Glomerular endothelial cell (primary cell): ENCODE measurements at places on chromosomes 6 and 20. TPM values are rescaled to one million over a fixed set of nuclear protein-coding genes. Genes with fewer than 3 reads are reported as not detected.

- DNase-seq, result no peak
Observed at GRCh38 chr6:142307963-142308748, 6.3 kb downstream of the ADGRG6 start.

DNA sequence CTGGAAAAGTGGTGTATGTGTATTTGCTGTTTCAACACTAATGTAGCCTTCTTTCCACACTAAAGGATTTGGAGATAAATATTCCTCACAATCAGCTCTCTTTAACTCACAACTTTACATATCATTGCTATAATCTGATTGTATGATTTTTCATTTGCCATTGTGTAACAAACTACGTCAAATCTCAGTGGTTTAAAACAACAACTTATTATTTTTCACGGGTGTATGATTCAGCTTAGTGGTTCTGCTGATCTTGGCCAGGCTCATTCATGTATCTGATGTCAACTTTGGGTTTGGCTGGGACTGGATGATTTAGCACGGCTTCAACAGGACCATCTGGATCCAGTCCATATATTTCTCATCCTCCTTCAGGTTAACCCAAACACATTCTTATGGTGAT is 55.4 kb upstream of the TMX4 start:
- no peak for DNase-seq

DNA sequence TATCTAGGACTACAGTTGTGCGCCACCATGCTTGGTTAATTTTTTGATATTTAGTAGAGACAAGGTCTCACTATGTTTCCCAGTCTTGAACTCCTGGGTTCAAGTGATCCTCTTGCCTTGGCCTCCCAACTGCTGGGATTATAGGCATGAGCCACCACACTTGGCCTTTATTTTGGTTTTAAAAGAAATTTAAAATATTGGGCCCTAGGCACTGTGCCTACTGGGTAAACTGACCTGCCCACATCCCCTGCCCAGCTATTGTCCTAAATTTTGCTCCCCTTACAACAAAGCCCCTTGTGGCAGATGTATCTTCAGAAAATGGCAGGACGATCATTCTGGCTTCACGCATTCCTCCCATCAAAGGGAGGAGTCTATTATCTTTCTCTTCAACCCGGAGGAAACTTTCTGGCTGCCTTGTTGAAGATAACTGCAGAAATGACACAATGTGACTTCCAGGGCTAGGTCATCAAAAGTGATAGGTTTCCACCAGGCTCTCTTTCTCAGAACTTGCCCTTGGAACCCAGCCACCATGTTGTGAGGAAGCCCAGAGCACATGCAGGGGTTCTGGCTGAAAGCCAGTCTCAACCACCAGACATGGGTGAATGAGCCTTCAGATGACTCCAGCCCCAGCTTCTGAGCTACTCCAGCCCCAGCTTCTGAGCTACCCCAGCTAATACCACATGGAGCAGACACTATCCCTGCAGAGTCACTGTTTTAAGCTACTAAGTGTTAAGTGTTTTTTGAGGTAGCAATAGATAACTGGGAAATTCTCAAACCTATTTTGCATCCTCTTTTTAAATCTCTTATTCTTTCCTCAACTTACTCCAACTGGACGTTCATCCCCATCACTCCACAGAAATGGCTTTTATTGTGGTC is 4.6 kb upstream of the GUCA1B start:
- DNase-seq, result no peak

- no peak for DNase-seq
Observed at GRCh38 chr20:1526896-1527295, 30.6 kb downstream of the SIRPD start.

- DNase-seq, result no peak
Observed at GRCh38 chr6:36139431-36139830, 9.1 kb downstream of the MAPK13 start.

DNA sequence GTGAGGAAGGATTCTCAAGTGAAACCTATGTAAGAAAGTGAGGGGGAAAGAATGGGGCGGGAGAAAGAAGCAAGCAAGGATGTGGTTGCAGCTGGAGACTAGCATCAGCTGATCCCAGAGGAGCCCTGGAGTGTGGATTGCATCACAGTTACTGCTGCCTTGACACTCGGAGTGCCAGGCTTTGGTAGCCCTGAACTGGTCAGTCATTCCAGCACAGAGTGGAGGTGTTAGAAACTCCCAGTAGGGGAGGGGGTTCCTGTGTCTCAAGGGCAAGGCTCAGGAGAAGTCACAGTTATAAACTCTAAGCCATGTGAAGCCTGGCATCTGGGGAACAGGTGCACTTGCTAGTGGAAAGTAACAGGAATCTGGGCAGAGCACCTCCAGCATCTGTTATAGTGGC is 23.5 kb downstream of the SNAP25 start:
- DNase-seq, result no peak

- DNase-seq, result peak; percentile 65
Observed at GRCh38 chr6:125839471-125839870, 48.7 kb downstream of the NCOA7 start.

DNA sequence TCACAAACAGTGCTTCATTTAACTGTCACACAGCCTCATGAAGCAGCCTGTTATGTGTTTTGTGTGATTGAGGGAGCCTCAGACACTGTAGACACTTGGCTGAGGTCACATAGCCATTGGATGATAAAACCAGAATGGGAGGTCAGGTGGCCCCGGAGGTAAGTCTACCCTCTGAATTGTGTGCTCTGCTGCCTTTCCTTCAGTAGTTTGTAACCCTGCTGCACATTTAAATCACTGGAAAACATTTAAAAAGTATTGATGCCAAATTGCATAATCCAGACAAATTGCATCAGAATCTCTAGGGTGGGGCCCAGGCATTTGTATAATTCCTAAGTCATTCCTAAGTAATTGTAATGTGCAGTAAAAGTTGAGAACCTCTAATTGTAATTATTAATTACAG is 85.2 kb upstream of the ECI2 start:
- DNase-seq, result no peak

- DNase-seq, result no peak
Observed at GRCh38 chr6:2852921-2853322, 11.3 kb upstream of the SERPINB1 start.

- no peak for DNase-seq
Observed at GRCh38 chr6:162488444-162488843, 239.1 kb downstream of the PRKN start.

DNA sequence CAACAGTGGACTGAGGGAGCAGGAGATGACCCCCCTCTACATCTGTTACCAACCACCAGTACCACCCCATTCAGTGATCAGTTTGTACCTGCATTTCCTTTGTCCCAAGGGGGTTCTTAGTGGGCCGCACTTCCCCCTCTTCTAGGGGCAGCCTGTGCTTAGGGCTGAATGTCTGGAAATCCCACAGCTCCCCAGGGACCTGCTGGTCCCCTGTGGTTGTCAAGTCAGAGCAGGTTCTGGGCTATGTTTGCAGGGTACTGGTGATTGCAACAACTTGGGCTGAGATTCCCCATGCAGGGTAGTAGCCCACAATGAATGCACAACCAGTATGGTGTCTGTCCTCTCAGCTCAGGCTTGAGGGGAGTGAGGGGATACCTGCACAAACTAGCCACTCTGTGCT is 39.7 kb upstream of the COL10A1 start:
- no peak for DNase-seq

DNA sequence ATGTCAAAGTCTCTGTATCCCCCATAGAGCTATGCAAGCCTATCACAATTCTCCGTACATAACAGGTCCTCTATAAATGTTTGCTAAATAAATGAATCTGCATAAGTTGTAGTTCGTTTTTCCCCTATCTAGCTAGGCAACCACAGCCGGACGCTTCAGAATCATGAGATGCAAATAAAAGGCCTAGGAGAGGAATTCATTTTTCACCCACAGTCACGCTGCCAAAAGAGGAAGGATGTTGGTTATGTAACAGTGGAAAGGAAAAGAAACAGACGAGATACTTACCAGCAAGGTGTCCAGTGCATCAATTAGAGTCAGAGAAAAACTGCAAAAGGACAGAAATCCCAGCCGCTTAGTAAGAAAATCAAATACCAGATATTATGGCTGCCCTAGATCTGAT is 2.4 kb downstream of the EDEM2 start:
- DNase-seq, result no peak

DNA sequence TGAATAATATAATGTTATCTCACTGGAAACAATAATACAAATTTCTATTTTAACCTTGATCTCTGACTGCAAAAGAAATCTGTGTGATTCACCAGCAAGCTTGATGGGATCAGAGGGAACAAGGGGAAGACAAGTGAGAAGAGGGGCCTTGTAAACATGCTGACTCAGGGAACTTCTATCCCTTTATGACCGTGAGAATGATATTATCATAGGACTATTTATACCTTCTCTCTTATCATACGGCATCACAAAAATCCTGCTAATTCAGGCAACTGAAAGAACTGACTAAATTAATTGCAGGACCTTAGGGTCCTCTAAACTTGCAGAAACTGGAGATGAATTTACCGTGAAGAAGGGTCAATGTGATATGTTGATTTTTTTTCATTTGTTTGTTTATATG is 173.3 kb downstream of the PTPRK start:
- DNase-seq, result no peak

- DNase-seq, result no peak
Observed at GRCh38 chr6:156807028-156807427, 29.9 kb downstream of the ARID1B start.

- DNase-seq, result no peak
Observed at GRCh38 chr6:126064748-126065401, 78.5 kb downstream of the TRMT11 start.

- no peak for DNase-seq
Observed at GRCh38 chr6:37669306-37669705, 28.4 kb downstream of the MDGA1 start.

DNA sequence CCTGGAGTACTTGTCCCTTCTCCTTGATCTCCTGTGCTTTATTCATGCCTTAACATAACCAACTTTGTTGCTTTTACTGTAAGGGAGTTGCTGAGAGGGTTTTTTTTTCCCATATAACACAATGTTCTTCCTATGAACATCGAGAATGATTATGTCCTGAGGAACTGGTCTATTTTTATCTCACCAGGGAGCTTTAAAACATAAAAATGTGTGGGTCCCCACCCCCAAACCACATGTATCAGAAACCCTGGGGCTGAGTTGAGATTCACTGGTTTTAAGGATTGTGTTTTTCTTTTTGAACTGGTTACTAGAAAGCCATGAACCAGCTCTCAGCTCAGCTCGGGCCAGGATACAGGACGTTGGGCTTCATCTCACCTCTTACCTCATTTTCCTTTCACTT is 118.5 kb upstream of the JAG1 start:
- DNase-seq, result no peak

- no peak for DNase-seq
Observed at GRCh38 chr20:57259121-57259937, 7.1 kb downstream of the BMP7 start.

GRCh38 chr20:9200196-9200595 is 131.3 kb downstream of the PLCB4 start:
- DNase-seq, result no peak

DNA sequence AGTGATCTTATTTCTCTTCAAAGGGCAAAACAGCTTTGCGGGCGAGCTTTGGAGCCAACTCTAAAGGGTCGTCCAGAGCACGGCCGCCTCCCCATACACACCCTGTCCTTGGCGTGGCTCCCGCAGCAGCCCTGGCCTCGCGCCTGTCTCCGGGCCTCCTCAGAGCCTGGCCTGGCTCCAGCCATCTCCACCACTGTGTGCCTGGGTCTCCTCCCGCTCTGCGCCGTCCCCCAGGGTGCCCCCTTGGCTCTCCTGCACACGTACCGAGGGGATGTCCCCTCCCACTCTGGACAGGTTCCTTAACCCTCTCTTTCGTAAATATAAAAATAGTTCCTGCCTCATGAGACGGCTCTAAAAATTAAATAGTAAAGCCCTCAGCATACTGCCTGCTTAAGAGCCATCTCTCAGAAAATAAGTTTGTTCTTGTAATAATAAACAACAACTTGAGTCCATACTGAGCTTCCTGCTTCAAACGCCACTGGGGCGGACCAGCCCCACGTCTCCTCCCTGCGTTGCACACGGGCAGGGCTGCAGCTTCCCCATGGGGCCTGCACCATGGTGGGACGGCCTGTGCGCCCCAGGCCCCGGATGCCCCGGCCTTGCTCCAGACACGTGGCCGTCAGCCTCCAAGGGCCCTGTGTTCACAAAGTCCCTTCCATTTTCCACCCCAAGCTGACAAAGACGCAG is 226.2 kb downstream of the TTLL2 start:
- no peak for DNase-seq

DNA sequence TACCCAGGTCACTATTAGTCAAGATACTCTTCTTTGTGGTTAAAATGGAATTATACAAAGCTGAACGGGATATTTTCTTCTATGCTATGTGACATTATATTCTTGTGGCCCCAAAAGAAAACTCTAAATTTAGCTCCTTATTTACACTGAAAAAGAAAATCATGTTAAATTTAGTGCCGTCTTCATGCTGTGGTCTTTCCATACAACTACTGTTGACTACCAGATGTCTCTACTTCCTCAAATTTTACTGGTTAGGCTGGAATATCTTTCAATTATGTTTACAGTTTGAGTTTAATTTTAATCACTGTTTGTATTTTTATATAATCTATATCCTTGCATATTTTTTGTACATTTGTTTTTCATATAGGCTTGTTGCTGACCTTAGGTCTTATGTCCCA is 95.6 kb upstream of the FOXO3 start:
- no peak for DNase-seq

DNA sequence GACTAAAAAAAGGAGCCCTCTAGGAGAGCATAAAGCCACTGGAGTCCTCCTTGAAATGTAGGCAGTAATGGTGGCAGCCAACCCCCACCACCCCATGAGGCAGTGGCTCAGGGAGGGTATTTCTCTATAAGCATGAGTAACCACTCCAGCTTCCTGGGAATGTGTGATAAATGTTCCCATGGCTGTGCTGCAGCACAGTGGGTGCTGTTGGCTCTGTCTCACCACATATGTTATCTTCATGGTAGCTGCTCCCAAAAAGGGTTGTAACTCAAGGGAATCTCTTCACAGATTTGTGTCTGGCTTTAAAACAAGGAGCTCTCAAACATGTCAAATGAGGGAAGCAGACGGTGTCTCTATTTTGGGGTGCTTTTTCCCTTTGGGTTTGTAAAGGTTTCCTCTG is 7.5 kb upstream of the PHACTR1 start:
- DNase-seq, result no peak

GRCh38 chr20:62120990-62121775 is 1.1 kb upstream of the LSM14B start:
- no peak for DNase-seq

Gene PRDM13
- total RNA-seq, result not detected in 2 replicates

Gene MEP1A
- total RNA-seq, result not detected in 2 replicates

Gene SPATA25
- 0.29 TPM in 1 of 2 replicates, not detected in the other for total RNA-seq

Gene RAET1E
- total RNA-seq, result 0.39 TPM in 1 of 2 replicates, not detected in the other

Gene C6orf58
- total RNA-seq, result not detected in 2 replicates
